HTR-8/SVneo (cell line): ENCODE measurements at places on chromosomes 6 and 20.
A peak's percentile ranks its signal among the peaks of the same experiment; 100 is the strongest.

DNA sequence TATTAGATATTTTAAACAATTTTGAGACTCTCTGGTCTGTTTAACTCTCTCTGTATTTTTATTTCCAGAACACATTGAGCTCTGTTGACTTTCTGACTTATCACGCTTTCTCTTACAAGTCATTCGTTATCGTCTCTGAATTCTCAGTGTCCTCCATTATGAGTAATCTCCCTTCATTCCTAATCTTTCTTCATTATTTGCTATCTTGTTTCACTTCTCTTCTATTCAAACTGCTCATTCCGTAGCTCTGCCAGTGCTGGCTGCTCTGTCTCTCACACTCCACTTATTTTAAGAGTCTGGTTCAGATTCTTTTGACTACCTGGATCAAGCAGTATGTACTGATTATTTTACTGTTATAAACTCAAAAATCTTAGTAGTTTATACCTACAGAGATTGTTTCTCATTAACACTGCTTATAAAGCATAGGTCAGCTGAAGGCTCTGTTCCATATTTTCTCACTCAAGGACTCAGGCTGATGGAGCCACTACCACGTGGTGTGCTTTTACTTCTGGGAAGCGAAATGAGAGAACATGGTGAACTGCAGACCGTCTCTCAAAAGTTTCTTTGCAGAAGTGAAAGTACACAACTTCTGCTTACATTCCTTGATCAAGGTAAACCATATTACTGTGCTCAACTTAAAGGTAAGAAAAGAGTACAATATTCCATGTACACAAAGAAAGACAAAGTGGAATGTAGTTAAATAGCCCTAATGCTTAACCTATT, 485.2 kb downstream of the GRIK2 start:
- DNase-seq: no peak

DNA sequence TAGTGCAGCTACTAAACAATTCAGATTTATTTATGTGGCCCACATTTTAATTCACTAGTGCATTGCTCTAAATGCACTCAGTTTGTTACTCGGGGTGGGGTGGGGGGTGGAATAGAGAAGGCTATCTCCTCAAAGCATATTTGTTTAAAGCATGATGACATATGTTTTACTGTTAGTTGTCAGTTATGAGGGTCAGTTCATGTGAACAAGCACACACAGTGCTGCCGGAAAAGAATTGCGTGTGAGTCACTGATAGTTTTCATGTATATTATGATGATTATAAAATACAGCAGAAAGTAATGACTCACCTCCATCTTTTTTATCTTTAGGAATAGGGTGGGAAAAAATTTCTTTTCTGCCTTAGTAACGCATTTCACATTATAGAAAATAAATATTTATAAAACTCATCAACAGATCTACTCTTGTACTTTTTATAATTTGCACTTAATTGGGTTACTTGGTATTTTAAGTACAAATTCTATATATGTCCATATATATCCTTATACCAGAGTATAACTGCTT, 42.2 kb upstream of the STXBP5 start:
- peak; percentile 12 for DNase-seq

DNA sequence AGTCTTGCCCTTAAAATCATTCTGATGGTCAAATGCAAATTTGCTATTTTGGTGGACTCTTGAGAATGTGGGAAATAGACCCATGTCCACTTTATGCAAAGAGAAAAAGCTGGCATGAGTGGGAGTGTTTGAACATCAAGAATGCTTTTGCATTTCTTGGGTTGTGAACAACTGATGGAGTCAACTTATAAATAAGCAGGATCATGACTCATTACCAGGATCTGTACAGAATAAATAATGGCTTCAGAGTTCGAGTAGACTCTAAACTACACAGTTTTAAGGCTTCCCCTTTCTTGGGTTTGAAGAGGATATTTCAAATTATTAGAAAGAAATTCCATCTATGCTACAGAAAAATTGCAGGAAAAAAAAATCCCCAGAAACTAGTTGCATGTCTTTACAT, 195.5 kb downstream of the EYA4 start:
- DNase-seq: no peak

GRCh38 chr6:125884634-125885371, 71.8 kb upstream of the HINT3 start:
- DNase-seq: no peak
